ENCODE measurements at places on chromosomes 3 and 15.

GRCh38 chr15:50261981-50262380 lies 3.5 kb downstream of the HDC start:
- DNase-seq: no peak

GRCh38 chr3:42725454-42725853 lies 22.9 kb upstream of the HHATL start:
- DNase-seq: no peak

DNA sequence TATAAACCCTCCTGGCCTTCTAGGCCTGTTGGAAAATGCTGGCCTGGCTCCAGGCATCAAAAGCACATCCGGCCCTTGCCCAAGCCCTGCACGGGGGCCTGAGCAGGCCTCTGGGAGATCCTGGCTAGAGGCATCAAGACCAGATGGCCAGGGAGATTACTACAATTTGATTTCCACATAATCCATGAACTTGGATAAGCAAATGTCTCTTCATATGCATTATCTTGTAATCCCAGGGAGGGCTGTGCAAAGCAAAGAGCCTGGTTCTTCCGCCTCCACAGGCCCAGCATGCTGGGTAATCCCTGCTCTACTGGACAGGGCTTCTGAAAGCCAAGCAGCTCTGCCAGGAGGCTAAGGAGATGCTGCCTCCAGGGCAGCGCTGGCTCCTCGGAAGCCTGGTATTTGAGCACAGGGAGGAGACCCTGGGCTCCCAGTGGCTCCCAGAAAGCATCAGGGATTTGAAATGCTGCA lies 18.2 kb downstream of the MRPL46 start:
- DNase-seq: no peak

DNA sequence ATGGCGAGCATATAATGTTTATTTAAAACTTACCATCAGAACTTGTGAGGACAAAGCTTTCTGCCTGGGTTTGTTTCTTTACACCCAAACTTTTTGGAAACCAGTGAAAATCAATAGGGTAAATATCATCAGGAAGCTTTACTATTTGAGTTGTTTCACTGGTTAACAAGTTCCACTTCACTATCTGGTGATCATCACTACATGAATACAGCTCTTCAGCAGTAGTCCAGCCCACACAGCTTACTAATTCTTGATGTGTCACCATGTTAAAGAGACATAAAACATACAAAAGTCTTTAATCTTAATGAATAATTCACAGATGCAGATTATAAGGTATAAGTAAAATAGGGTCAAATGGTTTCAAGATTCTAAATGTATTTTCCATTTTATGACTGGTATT lies 17.6 kb downstream of the IFT80 start:
- no peak for DNase-seq

DNA sequence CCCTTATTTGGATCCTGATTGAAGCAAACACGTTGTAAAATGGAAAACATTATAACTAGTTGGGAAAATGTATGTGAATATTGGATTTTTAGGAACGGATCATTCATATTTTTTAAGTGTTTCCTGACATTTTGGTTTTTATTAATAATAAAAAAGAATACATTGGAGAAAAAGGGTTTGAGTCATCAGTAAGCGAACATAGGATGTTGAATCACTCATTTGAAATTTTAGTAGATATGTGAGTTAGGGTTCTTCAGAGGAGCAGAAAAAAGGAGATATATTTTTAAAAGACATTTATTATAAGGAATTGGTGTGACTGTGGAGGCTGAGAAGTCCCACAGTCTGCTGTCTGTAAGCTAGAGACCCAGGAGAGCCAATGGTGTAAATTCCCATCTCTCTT lies 258.5 kb downstream of the PTPRG start:
- no peak for DNase-seq

DNA sequence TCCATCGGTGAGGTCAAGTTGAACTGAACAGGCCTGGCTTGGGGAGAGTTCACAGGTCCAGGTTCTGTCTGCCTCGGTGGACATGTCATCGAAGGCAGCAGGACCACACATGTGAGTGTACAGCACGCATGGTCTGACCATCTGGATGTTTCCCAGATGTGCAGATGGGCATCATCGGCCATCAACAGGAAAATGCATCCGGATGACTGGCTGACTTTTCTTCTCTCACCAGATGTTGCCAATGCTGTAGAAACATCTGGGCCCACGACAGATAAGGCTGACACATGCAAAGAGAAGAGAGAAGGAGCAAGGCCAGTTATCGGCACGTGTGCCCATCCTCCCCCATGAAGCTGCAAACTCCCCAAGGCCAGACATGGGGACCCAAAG lies 45.1 kb downstream of the NOX5 start:
- no peak for DNase-seq

GRCh38 chr15:68653801-68654200 lies 75.0 kb downstream of the CORO2B start:
- no peak for DNase-seq

DNA sequence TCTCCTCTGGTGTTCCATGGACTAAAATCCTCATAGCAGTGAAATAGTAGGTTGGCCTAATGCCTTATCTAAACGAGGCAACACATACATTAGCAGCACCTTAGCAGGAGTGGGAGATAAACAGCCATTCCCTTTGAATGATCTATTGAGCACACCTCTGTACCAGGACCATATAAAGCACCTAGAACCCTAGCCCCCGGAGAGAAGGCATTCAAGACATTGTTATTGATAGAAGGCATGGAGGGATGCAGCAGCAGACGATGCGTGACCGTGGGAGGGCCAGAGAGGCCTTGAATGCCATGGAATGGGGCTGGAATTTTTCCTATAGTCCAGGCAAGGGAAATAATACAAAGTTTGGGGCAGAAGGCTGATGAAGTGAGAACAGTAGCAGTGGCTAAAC lies 6.6 kb upstream of the SEMA5B start:
- no peak for DNase-seq

DNA sequence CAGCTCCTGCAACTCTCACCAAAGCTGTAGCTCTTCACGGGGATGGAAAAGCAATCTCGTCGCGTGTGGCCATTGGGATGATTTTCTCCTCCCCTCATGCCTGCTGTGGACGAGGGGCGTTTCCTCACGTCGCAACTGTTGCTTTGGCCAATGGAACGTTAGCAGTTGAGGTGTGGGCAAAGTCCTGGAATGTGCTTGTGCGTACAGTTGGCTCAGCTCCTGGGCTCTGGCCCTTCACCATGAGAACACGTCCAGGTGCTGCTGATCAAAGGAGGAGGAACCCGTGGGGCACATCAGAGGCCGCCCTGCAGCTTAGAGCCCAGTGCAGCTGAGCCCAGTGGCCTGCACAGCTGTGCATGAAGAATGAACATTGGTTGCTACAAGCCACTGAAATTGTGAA lies 186.1 kb downstream of the TJP1 start:
- no peak for DNase-seq

DNA sequence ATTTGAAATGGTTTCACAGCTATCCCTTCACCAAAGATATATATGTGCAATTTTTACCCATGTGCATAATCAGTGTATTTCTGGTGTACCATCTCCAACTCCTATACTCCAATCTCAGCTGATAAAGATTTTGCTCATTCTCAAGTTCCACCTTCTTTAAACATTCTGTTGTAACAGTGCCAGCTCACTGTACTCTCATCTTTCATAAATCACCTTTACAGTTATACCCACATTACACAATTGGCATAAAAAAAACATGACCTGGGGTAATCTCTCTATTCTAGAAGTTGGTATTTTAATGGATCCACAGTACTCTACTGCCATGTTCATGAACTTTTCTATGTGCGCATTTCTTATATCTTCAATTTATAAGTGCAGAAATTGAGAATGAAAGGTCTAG lies 339.9 kb upstream of the DPH6 start:
- DNase-seq: no peak

All from activated naive CD4-positive, alpha-beta T cell (primary cell).